ENCODE measurements at places on chromosomes 5 and 9.

- DNase-seq: no peak
Measured at GRCh38 chr5:179777456-179777855, 16.3 kb upstream of the LTC4S start.

GRCh38 chr5:158952951-158953350 lies 146.8 kb downstream of the EBF1 start:
- no peak for DNase-seq

DNA sequence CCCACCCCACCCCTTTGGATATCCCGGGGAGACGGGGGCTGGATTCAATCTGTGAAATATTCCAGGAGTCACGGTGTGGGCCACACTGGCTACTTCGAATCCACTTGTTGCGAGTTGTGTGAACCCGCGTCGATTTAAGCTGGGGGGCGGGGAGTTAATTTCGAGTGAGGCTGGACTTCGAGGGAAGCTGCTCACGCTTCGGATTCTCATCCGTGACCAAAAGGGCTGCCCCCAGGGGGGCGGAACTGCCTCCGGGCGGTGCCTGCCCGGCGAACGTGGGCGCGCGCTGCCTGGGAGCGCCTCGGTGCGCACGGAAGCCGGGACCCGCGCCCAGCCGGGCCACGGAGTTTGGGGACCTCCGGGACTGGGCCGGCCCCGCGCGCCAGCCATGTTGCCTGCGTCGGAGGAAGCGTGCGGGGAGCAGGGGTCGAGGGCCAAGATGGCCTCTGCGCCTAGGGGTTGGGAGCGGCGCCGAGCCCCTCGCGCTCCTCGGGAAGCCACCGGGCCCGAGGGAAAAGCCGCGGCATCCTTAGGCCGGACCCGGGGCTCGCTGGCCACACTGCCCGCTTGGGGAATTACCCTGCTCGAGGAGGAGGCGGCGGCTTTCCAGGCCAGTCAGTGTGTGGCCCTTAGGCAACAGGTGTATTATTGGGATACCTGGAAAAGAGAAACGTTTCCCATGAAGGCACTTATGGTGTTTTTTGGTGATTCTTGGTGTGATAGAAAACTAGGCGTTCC lies 975 bp downstream of the OCLN start:
- DNase-seq: no peak

DNA sequence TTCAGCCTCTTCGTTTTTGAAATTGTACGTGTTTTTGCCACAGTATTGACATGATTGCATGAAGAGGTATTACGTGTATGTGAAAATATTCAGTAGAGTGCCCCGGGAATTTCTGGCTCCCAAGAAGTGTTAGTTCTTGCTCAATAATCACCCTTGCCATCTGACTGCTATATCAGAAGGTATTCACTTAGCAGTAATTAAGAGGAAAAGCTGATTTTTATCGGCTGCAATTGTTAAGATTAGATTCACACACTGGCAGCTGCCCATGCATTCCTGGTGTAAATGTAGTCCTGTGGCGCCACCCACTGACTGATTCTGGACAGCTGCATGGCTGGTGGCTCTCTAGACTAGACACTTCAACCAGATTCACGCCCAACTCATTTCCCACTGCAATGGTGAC lies 440.1 kb upstream of the ADAMTS16 start:
- DNase-seq: peak; percentile 19

GRCh38 chr9:79685577-79685976 lies 113.8 kb downstream of the TLE4 start:
- no peak for DNase-seq
